NCI-H1694 (cell line): ENCODE measurements at places on chromosomes 11 and 22.

DNA sequence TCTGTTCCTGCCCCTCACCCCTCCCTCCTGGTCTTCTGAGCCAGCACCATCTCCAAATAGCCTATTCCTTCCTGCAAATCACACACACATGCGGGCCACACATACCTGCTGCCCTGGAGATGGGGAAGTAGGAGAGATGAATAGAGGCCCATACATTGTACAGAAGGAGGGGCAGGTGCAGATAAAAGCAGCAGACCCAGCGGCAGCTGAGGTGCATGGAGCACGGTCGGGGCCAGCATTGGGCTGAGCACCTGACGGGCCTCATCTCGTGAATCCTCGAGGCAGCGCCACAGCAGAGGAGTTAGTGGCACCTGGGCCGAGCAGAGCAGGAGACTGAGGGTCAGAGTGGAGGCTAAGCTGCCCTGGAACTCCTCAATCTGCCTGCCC is 941.8 kb downstream of the BRD1 start:
- DNase-seq: no peak

DNA sequence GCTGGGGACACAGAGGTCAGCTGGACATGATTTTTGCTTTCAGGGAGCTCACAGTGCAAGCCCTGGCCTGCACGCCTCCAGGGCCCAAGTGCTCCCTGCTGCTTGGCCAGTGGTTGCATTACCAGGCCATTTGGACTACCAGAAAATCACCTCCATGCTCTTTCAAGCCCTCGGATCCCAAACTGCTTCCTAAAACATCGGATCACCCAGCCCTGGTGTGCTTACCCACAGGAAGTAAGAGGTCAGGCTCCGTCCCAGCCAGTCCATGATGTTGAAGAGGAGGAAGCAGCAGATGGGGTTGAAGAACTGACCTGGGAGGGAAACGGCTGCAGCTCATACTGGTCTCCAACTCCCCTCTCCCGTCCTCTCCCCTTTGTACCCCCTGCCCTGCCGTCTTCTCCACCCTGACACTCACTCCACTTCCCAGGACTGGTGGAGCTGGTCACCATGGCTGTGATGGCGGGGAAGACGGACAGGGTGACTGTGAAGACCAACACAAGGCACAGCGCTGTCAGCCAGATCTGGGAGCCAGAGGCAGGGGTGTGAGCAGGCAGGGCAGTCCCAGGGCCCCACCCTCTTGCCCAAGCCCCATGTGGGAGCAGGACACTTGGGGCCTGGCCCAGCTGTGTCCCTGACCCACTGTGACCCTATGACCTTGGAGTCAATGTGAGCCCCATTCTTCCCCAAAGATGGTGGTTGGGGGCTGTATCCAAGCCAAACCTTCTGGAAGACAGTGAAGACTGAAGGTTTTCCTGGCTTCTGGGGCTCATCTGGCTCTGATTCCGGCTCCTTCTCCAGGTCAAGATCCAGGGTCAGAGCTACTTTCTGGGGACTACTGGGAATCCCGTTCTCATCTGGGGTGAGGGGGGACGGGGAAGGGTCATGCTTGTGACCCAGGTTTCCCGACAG is 5.6 kb downstream of the SLC29A2 start:
- no peak for DNase-seq

GRCh38 chr11:13333456-13333957 is 55.9 kb downstream of the BMAL1 start:
- no peak for DNase-seq

GRCh38 chr11:20501971-20502370 is 97.4 kb upstream of the SLC6A5 start:
- DNase-seq: no peak

DNA sequence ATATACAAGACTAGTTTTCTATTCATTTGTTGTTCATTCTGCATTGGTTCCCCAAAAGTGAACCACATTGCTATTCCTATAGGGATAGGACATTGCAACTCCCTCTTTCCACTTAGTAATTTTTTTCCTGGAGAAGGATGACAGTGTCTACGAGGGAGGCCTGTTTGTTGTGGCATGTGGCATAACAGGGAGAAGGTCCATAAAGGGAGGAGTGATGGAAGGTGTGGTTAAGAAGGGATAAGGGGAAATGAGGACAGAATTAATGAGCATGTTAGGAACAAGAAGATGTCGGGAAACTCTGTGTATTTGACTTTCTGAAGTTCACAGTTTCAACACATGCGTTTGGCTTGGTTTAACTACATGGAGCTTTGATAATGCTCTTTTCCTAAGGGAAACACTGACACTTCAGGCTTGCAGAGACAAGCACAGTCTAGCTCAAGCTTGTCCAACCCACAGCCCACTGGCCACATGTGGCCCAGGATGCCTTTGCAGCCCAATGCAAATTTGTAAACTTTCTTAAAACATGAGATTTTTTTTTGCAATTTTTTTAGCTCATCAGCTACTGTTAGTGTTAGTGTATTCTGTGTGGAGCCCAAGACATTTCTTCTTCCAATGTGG is 149.7 kb downstream of the TRPC6 start:
- no peak for DNase-seq

- no peak for DNase-seq
Observed at GRCh38 chr11:94043241-94043640, 22.1 kb downstream of the HEPHL1 start.

DNA sequence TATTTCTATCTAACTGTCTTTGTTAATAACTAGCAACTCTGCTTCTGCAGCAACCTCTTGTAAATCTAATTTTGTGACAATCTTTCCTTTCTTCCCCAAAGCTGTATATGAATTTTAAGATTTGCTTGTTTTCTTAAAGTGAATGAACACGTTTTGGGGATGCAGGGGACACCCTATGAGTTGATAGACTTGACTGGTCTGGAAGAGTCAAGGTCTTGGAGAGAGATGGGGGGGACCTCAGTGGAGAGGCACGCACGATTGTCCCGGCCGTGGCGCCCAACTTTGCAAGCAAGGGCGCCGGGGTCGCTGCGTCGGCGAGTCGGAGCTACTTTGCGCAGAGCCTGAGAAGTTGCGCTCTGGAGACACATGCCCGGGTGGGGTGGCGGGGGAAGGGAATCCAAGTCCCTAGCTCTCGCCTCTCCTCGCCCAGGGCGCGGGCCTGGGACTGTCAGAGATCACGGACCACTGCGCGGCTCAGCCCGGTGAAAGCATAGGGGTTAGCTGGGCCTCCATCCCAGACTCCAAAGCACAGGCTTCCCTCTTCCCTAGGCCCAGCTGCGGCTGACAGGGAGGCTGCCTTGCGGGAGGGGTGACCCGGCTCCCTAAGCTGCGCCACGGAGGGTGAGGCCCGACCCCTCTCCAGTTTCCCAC is 854 bp downstream of the ABCC8 start:
- DNase-seq: no peak

DNA sequence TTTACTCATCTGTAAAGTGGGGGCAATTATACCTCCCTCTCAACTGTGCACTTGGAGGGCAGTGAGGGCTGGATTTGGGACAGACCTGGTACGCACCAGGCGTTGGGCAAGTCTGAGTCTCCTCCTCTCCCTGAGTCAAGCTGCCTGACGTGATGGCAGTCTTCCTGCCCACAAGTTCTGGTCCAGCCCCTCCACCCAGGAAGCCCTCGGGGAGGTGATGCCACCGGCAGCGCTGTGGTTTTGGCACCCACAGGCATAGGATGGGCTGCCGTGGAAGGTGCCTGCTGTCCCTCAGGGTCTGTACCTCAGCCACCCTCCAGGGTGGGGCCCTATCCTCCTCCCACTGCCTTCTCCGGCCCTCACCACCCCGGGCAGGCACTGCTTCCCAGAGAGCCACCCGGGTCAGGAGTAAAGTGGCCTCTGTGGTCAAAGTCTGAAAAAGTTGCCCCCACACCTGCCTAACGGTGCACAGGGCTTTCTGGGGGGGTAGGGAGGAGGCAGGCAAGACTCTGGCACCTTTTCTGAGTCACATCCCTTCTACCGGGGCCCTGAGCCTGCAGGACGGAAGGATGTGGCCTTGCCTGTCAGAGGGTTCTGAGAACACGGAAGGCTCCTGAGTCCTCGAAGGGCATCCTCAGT is 6.5 kb upstream of the APOBEC3H start:
- DNase-seq: no peak

GRCh38 chr11:119847853-119848252 is 118.9 kb upstream of the NECTIN1 start:
- DNase-seq: no peak

DNA sequence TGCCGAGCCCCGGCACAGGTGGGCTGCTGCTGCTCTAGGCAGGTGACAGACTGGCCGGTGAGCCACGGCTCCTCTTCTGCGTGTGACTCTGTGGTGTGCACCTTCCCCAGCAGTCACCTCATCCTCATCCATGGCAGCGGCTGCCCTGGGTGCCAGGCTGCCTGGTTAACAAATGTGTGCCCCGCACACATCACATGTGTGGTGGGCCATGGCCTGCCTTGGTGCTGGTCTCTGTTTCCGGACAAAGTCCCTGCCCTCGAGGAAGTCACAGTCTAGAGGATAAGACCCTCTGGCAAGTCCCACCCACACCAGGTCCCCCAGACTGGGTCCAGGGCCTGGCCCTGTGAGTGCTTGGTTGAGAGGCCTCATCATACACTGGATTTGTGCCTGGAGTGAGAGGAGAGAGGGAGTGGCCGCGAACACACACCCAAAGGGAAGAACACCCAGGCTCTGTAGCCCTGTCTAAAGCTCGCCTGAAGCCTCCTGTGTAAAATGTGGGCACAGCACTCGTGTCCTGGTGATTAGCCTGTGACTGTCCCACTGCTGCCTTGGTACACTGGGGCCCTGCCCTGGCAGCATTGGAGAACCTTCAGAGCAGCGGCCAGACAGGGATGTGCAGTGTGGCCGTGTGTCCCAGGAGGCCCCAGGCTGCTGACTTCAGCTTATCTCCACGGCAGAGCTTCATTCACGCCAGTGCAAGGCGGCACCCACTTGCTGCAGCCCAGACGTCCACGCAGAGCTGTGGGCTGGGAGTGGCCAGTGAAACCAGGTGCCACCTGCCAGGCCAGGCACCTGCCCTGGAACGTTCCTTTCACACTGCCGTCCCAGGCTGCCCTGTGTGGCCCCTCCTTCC is 269.9 kb downstream of the TBC1D22A start:
- DNase-seq: no peak

- DNase-seq: no peak
Observed at GRCh38 chr11:89612096-89612495, 98.0 kb upstream of the TRIM77 start.

DNA sequence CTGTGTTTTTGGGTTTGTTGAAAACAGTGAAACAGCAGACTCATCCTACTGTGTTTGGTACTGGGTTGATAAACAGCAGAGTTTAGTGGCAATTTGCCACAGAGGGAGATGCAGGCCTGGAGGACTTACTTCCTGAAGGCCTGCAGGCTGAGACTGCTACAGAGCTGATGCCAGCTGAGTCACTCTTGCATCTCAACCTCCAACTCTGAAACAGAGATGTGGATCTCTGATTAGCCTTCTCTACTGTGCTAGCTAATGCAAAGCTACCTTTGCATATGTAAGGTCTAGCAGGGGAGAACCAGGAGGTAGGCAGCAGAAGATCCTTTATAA is 14.3 kb downstream of the ATP5MG start:
- DNase-seq: no peak

- DNase-seq: peak; percentile 46
Observed at GRCh38 chr11:45930031-45930794, 7.8 kb downstream of the LARGE2 start.

GRCh38 chr11:83061883-83062282 is 9.8 kb downstream of the RAB30 start:
- DNase-seq: no peak

DNA sequence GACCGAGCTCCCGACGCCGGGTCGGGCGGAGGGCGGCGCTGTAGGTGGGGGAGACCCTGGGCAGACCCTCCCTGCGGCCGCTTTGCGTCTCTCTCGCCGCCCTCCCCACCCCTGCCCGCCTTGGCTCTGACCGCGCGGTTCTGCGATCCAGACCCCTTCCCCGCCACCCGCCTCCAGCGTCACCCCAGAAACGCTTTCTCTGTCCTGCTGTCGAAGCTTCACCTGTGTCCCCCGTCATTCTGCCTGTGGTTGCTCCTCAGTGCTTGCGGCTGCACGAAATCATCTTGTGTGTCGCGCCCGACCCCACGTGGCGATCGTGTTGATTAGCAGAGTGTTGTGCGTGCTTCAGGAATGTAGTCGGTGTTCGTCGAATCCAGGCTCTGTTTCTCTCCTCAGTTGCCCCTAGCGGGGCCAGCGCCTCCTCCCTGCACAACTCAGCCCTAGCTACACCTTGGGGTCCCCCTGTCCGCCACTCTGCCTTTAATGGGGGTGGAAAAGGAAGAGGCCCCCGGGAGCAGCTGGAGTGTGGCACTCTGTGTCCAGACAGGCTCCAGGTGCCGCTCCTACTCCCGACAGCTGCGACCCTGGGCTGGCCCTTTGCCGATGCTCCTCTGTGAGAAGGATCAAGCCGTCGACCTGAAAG is 851 bp downstream of the PTDSS2 start:
- peak; percentile 16 for DNase-seq

- DNase-seq: peak; percentile 44
Observed at GRCh38 chr22:20606041-20606783, 98.8 kb downstream of the MED15 start.

DNA sequence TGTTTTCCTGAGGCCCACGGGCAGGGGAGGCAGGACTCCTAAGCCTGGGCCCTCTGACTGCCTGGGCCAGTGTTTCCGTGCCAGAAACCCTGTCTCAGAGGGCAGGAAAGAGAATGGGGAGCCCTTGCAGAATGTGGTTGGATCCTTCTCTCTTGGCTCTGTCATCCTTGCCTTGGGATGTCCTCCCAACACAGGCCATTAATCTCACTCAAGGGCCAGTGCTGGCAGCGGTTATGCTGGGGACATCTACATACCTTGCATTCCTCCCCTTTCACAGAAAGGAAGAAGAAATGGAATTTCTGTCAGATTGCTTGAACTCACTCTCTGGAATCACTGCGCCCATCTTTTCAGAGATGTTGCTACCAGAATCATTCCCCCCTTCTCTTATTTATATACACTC is 296.9 kb downstream of the KIRREL3 start:
- no peak for DNase-seq

DNA sequence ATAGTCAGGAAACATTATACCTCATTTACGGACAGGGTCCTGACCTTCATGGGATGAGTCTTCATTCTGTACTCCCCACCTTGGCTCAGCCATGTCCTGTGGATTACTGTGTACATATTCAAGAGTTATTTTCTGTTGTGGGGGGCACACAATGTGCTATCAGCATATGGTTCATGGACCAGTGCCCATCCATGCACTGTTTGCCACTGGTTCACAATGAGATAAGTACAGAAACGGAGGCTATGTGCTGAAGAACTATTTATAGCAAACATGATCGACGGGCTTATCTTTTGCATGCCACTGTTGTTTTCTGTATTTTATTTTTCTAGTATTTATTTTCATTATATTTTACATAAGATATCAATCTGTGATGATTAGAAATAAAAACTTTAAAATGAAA is 56.4 kb upstream of the CCDC89 start:
- no peak for DNase-seq

GRCh38 chr11:64856382-64857227 is 12.2 kb upstream of the CDC42BPG start:
- DNase-seq: no peak

- DNase-seq: no peak
Observed at GRCh38 chr11:133133050-133133449, 399.3 kb downstream of the OPCML start.

DNA sequence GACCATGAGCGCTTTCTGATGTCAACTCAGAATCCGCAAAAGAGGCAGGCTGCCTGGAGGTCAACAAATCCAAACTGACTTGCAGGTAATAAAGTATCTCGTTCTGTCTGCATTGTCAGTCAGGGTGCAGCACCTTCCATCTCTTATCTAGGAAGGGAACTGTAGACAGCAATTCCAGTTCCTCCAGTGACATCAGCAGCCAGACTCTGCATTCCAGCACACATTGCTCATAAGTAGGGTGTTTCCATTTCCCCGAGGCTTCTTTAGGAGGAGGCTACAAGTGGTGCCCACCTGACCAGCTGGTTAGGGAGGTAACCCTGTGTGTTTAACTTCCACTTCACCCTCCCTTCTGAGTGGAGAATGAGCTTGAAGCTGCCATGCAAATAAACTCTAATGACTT is 53.3 kb downstream of the NTM start:
- DNase-seq: no peak
